Calu3 (cell line): ENCODE measurements at places on chromosomes 2 and 18. TPM values are rescaled to one million over a fixed set of nuclear protein-coding genes. Genes with fewer than 3 reads are reported as not detected.

GRCh38 chr2:26846334-26847306 is 1.3 kb upstream of the DPYSL5 start:
- no peak overlapping the region for H3K27ac ChIP-seq
- DNase-seq = peak; percentile 72

DNA sequence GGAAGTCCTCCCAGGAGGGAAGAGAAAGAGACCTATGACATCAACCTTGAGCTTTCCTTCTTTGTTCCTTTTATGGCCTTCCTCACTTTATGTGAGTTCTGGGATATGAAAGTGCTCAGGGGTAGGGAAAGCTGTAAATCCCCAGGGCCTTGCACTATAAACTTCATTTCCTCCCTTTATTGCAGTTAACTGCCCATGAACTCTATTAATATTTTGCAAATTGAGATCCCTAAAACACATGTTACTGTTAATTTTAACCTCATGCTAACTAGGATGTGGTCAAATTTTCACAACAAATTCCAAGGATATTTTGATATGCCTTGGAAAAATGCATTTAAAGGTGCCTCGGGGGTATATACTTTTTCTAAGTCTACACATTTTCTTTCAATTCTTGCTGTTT is 359.9 kb downstream of the OSR1 start:
- no peak overlapping the region for H3K4me3 ChIP-seq
- no peaks in the 10 kb centered on the region for H3K36me3 ChIP-seq
- peaks cover 13% of the 10 kb centered on the region for H3K27me3 ChIP-seq
- DNase-seq = no peak
- no peaks in the 10 kb centered on the region for H3K4me1 ChIP-seq
- no peak overlapping the region for H3K27ac ChIP-seq

DNA sequence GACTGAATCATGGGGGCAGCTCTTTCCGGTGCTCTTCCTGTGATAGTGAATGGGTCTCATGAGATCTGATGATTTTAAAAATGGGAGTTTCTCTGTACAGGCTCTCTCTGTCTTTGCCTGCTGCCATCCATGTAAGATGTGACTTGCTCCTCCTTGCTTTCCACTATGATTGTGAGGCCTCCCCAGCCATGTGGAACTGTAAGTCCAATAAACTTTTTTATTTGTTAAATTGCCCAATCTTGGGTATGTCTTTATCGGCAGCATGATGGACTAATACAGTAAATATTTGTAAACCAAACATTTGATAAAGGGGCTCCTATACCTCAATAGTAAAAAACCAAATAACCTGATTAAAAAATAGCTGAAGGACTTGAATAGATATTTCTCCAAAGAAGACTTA is 77.3 kb downstream of the INSIG2 start:
- H3K4me3 ChIP-seq = no peak overlapping the region
- H3K27ac ChIP-seq = no peak overlapping the region
- H3K27me3 ChIP-seq = no peaks in the 10 kb centered on the region
- H3K36me3 ChIP-seq = no peaks in the 10 kb centered on the region
- no peak for DNase-seq

DNA sequence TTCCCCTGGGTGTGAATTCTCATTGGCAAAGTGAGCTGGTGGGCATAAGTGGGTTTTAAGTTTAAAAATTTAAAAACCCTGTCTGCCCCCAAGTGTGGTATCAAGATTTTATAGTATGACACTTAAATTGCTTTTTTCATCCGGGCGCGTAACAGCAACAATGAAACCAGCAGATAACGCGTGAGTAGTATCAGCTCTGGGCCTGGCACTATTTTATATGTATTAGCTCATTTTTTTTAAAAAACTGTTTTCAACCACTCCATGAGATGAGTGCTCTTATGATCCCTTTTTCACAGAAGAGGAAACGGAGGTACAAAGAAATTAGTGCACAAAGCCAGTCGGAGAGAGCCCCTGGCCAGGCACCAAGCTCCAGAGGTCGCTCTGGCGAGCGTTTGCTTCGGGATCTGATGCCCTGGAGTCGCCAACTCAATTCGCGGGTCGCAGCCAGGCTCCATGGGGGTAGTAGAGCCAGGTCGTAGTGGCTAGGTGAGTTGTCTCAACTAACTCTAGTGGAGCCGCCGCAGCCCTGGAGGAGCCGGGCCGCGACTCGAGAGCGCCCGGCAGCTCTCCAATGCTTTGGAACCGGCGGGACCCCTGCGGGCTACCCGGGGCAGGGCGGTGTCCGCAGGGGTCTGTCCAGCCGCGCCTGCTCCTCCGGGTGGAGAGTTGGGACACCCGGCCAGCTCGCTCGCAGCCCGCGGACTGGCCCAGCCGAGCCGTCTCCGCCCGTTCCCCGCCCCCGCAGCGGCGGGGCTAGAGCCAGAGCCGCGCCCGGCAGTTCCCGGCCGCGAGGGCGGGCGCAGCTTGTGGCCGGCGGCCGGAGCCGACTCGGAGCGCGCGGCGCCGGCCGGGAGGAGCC is at the start of gene IL1R1:
Gene IL1R1 (plus strand): TSS at position 777 of the 859 bp plus-strand sequence. CDS start 14,979 bp downstream, outside the sequence.
- H3K4me3 ChIP-seq = peak within 1 kb of the TSS; percentile 78
- DNase-seq = peak; percentile 80
- peaks cover 18% of the 10 kb centered on the region for H3K4me1 ChIP-seq
- no peaks in the 10 kb centered on the region for H3K27me3 ChIP-seq
- peak within 1 kb of the TSS; percentile 28 for H3K27ac ChIP-seq

GRCh38 chr2:217222309-217222910 is 362.5 kb upstream of the TNP1 start:
- no peaks in the 10 kb centered on the region for H3K27me3 ChIP-seq
- peak overlapping the region; percentile 86 for H3K27ac ChIP-seq
- no peak overlapping the region for H3K4me3 ChIP-seq
- no peak for DNase-seq

DNA sequence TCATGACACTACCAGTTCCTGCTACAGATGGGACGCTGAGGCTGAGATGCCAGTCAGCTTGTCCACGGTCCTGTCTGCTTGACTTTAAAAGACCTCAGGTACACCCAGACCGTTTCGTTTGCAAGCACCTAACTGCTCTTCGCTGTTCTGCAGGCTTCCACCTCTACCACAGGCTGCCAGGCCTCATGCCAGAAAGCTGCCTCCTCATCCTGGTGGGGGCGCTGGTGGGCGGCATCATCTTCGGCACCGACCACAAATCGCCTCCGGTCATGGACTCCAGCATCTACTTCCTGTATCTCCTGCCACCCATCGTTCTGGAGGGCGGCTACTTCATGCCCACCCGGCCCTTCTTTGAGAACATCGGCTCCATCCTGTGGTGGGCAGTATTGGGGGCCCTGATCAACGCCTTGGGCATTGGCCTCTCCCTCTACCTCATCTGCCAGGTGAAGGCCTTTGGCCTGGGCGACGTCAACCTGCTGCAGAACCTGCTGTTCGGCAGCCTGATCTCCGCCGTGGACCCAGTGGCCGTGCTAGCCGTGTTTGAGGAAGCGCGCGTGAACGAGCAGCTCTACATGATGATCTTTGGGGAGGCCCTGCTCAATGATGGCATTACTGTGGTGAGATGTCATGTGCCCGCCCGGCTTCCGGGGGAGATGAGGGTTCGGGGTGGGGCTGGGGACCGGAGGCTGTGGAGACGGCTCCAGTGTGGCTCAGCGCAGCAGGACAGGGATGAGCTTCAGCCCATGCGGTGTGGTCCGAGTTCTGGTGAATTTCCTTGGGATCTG is 5.9 kb downstream of the SLC9A4 start:
- H3K4me1 ChIP-seq = no peaks in the 10 kb centered on the region
- H3K27ac ChIP-seq = no peak overlapping the region
- H3K36me3 ChIP-seq = no peaks in the 10 kb centered on the region
- DNase-seq = no peak
- no peak overlapping the region for H3K4me3 ChIP-seq

The TUBB6 gene
- total RNA-seq = 25.7 and 34.5 TPM in 2 replicates

The CXCR2 gene
- total RNA-seq = not detected in 2 replicates

The FBXO36 gene
- 0.42 and 0.83 TPM in 2 replicates for total RNA-seq
